ENCODE measurements at places on chromosomes 3 and 15.

- no peak for DNase-seq
Measured at GRCh38 chr3:28745916-28746617, 397.4 kb upstream of the AZI2 start.

GRCh38 chr3:37161351-37161750, 13.0 kb downstream of the LRRFIP2 start:
- DNase-seq: no peak

GRCh38 chr3:139318431-139318816, 25.4 kb upstream of the MRPS22 start:
- DNase-seq: no peak

DNA sequence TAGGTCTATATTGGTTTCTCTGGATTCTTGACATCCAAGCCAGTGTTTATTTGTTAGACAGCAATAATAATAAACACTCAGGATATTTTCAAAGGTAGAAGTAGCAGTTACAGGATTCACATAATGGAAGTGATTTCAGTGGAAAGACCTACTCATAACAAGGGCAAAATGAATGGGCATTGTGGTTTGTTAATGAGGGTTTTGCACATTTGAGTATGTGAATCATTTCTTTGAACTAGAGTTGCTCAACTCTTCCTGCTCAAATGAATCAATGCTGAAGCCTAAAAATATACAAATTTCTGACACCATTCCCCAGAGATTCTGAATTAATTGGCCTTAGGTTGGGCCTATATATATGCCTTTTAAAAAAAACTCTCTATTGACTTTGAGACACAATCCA, 4.1 kb upstream of the COL6A5 start:
- DNase-seq: no peak

DNA sequence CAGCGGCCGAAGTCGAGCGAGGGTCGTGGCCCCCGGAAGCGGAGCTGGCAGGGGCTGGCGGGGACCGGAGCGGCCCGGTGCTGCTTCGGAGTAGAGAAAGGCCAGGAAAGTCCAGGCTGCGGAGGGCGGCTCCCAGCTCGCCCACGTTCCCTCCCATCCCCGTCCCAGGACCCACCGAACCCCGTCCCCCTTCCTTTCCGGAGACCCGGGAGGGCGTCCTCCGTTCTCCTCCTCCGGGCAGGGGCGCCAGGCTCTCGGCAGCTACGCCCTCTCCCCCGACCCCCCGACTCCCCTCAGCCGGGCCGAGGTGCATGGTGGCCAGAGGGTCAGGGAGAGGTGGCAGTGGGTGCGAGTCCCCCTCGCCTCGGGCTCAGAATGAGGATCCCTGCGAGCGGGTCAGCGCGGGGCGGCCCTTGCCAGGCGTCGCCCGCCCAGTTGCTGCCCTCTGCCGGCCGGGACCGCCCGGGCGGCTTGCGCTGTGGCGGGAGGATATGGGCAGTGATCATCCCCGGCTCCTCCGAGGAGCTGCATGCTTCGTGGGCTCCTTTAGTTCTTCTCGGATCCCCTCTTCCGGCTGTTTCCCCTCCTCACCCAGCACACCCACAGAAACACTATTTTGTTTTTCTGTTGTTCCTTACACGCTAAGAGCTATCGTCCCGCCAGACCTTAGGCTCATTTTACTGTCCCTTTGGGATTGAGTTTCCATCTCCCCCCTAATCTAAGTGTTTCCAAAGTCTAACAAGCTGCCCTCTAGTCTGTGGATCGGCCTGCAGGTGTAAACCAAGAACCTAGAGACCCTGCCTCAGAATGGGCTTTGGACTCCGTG, 744 bp upstream of the ALDH1A2 start:
- peak; percentile 35 for DNase-seq

DNA sequence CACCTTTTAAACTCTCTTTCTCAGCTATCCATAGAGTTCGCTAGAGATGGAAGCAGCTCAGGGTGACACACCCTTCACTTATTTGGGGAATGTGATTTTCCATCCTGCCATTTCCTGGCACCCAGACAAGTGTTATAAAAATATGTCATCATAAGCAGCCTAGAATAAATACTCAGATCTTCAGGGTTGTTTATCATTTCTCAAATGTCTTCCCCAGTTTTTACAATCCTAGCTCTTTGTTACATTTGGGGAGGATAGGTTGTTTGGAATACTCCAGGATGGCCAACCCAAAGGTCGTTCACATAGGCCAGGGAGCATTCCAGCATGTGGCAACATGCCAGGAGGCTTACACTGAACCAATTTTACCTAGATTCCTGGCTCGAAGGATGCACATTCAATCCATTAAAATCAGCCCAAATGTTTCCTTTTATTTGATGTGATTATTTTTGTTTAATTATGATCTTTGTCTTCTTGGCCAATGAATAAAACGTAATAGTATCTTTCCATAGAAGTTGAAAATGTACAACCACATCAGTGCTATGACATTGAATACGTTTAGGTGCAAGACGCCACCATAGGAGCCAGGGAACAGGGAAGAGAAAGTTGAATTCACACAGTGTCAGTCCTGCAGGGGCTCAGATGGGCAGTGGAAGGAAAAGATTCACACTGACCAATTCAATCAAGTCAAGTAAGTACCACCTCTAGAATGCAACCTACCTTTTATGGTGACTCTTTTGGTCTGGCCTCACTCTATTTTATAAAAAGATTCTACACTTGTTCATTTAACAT, 537.7 kb upstream of the MDFIC2 start:
- no peak for DNase-seq

GRCh38 chr15:53197426-53197839, 407.3 kb upstream of the ONECUT1 start:
- peak; percentile 4 for DNase-seq
